ENCODE measurements at places on chromosomes 2 and 18.

DNA sequence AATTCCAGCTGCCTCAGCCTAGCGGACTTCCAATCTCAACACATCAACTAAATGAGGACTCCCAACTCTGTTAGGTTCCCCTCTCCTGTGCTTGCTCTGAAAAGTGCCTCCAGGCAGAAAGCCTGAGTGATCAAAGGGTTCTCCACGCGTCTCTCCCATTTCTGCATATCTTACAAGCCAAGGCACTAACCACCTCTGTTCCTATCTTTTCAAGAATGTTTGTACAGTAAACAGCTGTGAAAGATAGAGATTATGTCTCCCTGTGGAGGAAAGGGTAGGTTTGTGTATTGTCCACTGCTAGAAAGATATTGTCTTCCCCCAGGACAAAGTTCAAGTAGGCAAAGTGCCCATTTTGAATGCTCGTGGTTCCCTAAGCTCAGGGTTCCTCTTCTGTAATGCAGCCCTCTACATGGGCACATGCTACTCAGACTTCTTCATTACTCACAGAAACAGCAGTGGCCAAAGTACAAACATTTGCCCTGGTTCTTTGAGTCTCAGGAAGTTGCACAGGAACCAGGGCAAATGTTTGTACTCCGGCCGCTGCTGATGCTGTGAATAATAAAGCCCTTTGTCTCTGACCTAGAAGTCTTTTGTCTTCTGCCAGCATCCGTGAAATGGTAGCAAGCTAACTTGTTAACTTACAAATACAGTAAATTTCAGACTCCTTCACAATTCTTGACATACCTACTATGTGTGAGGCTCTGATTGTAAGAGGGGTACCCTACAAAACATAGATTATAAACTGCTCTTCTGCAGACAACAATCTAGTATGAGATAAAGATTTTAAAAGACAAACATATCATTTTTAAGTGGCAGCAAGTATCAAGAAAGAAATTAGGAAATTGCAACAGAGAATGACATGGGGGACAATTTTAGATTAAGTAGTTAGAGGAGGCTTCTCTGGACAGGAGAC is 44.5 kb downstream of the PKDCC start:
- DNase-seq = no peak

DNA sequence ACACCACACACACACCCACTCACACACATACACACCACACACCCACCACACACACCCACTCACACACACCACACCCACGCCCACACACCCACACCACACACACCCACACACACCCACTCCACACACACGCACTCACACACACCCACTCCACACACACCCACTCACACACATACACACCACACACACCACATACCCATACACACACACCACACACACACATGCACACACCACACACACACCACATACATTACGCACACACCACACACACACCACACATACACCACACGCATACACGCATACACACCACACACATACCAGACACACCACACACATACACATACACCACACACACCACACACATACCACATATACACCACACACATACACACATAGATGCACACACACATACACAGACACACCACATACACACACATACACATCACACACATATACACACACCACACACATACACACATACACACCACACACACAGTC is 37.9 kb downstream of the MCFD2 start:
- DNase-seq = no peak

GRCh38 chr2:186695081-186695756 is 1.4 kb downstream of the FAM171B start:
- no peak for DNase-seq

DNA sequence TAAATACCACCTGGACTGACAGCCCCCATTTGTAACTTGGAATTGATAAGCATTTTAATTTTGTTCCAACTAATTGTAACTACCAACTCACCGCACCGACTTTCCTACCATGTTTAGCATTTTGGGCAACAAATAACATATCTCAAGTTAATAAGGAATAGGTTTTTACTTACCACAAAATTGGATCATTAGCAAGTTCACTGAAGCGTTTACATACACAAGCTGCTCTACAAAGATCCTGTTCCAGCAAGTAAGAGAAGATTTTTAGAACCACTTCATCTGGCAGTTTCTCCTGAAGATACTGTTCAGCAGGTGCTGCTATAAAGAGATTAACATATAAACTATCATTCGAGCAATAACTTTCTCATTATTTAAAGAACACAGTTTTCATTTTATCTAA is 55.7 kb downstream of the MSH6 start:
- DNase-seq = no peak

DNA sequence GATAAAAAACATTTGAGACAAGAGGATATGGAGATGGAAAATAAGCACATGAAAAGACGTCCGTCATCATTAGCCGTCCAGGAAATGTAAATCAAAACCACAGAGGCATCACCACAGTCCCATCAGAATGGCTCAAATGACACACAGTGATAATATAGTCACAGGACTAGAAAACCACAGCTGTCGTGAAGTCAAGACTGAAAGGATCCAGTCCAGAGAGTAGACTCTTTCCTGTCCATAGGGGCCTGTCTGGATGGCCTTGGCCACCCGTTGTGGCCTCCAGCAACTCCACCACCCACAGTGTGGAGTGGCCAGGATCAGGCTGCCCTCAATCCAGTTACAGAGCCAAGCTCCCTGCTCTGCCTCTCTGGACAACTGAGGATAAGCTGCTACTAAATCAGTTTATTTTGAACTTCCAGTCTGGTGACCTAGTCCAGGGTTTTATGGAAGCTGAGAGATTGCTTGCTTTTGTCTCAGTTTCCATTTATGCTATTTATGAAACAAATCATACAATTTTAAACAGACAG is 60.4 kb downstream of the RHOB start:
- no peak for DNase-seq

DNA sequence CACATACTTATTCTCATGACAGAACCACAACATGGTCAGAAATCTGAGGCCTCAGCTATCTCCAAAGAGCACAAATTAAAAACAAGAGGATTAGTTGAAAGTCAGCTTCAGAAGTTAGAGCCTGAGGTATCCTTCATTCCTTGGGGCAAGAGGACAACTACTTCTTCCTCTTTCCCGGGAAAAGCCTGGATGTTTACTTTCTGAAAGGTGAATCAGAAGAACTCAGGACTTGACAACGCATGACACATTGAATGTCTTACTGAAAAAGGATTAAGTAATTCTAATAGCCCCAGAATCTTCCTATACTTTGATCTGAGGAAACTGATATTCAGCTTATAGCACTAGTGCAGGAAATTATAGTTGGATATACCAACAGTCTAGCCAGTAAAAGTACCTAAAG is 573.2 kb downstream of the METTL4 start:
- DNase-seq = no peak

- no peak for DNase-seq
Observed at GRCh38 chr18:35050705-35051195, 9.5 kb downstream of the MAPRE2 start.

GRCh38 chr18:79790996-79791972 is 6.5 kb upstream of the KCNG2 start:
- no peak for DNase-seq

- no peak for DNase-seq
Observed at GRCh38 chr18:7683753-7684152, 116.6 kb downstream of the PTPRM start.

- no peak for DNase-seq
Observed at GRCh38 chr2:86226636-86227520, 27.6 kb downstream of the MRPL35 start.

DNA sequence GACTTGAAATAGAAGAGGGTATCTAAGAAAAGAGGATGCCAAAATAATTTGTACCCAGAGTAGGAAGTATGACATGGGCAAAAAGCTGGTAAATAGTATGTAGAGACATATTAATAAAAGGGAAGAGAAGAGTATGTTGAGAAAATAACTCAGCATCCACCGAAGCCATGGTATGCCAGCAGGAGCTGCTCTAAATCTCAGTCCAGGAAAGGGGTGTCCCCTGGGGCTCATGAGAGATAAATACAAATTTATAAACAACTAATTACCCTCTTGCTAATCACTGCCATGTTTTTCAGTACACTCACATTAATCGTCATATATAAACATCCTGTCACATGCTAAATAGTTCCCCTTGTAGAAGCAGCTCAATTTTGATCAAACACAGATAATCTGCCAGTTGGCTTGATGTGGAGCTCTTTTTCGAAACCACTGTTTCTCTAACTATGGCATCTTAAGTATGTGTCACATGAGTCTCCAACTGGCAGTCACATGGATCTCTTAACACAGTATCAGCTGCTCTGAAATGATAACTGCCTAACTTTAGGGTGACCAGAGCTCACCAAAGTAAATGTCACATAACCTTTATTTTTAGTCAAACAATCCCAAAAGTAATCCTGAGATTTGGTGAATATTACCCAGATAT is 31.9 kb downstream of the EXOC6B start:
- DNase-seq = no peak

GRCh38 chr18:44465381-44465841 is 215.3 kb upstream of the SETBP1 start:
- no peak for DNase-seq

DNA sequence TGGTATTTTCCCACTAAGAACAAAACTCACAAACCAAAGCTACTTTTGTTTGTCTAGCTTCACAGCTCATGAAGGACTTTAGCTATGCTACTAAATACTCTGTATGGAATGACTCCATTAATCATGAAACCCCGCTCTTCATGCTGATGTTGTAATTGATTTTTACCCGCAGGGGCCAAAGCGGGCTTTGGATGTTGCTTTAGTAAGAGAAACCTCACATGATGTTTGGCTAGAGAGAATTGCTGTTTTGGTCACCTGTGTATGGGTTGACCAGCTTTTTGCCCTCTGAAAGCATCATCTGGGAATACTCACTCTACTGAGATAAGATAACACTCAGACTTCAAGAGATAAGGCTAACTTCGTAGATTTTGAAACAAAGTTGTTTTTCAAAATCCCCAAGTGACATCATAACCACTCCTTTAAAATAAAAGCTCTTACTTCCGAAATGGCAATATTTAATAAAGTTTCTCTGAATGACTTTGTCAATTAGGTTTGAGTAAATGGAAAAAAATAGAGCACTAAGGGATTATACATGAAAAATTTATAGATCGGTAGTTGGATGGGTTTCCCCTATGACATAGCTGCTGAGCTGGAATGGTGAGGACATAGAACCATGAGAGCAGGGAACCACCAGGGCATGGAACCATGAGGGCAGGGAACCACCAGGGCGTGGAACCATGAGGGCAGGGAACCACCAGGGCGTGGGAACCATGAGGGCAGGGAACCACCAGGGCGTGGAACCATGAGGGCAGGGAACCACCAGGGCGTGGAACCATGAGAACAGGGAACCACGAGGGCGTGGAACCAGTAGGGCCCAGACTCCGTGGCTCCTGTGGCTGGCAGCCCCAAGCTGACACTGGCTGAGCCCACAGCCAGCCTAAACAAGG is 31.9 kb downstream of the ACKR3 start:
- no peak for DNase-seq

DNA sequence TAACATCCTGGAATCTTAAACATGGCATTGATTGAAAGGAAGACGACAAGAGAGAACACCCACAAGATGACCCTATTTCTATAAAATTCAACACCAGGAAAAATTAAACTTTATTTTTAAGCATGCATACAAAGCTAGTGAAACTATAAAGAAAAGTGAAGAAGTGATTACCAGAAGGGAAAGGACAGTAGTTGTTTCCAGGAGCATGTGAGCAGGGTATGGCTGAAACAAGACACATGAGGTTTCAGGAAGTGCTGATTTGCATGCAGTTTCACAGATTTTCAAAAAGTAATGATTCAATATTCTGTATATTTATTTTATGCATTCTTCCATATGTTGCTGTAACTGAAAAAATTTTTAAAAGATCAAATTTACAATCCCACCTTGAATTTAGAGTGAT is 24.6 kb upstream of the DAW1 start:
- no peak for DNase-seq

- DNase-seq = no peak
Observed at GRCh38 chr2:67384123-67384822, 12.9 kb upstream of the ETAA1 start.

DNA sequence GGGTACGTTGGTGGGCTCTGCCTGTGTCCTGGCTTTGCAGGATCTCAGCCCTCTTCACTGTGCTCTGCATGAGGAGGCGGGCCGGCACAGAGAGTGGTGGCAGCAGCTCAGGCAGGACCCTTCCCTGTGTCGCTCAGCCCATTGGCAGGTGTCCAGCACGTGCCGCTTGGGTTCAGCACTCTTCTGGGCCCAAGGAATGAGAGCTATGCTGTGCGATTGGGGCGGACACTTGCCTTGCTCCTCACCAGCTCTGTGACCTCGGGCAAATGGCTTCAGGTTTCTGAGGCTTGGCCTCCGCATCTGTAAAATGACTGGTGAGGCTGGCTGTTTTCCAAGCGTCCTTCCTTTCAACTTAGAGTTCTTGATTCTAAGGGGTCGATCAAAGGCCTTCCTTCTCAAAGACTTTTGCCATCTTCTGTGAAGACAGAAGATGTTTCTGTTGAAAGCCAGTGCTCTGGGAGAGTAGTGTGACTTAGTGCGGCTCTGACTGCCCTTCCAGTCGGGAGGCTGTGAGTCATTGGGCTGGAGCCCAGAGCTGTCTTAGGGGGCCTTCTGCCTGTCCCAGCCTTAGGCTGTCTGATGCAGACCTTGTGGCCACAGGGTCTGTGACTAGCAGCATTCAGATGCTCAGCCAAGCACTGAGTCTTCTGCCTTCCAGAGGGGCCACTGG is 35.6 kb downstream of the GLI2 start:
- DNase-seq = no peak

GRCh38 chr18:23864624-23865023 is 149.9 kb upstream of the TTC39C start:
- peak; percentile 22 for DNase-seq

- DNase-seq = no peak
Observed at GRCh38 chr2:144099340-144099739, 420.6 kb downstream of the ZEB2 start.

DNA sequence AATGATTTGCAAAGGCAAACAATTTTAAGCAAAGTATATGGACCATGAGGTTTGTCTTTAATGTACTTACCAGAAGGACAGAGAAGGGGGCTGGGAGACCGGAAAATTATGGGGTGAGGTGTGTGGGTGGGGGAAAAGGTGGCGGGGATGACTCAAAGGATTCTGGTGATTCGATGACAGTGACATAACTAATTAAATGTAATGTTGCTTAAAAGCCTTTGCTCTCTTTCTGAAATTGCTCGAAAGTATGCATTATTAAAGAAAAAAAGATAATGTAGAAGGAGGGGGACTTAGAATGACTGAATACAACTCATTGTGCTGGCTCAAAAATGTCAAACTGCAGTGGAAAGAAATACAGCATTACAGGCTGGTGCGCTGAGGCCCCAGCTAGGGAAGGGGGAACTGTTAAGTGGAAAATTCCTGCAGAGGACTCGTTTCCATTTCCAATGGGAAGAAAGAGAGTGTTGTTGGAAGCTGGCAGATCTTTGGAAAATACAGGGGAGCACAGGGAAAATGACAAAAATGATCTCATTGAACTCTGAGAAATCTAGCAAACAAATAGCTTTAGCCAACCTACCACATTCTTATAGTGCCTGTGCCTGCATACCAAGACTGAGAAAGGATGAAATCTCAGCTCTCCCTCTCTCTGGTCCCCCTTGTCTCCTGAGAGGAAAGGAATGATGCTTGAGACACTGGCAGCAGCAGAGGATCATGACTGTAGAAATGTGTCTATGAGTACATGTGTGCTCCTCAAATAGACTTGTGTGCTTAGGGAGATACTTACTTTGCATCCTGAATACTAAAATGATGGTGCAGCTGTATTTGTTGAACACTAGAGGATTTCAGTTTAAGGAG is 632.4 kb downstream of the NYAP2 start:
- no peak for DNase-seq

GRCh38 chr2:165462443-165462842 is 7.1 kb upstream of the CSRNP3 start:
- no peak for DNase-seq
